ENCODE measurements at places on chromosomes 1 and 21.

GRCh38 chr1:75765697-75766355, 20.2 kb upstream of the RABGGTB start:
- DNase-seq, result no peak

DNA sequence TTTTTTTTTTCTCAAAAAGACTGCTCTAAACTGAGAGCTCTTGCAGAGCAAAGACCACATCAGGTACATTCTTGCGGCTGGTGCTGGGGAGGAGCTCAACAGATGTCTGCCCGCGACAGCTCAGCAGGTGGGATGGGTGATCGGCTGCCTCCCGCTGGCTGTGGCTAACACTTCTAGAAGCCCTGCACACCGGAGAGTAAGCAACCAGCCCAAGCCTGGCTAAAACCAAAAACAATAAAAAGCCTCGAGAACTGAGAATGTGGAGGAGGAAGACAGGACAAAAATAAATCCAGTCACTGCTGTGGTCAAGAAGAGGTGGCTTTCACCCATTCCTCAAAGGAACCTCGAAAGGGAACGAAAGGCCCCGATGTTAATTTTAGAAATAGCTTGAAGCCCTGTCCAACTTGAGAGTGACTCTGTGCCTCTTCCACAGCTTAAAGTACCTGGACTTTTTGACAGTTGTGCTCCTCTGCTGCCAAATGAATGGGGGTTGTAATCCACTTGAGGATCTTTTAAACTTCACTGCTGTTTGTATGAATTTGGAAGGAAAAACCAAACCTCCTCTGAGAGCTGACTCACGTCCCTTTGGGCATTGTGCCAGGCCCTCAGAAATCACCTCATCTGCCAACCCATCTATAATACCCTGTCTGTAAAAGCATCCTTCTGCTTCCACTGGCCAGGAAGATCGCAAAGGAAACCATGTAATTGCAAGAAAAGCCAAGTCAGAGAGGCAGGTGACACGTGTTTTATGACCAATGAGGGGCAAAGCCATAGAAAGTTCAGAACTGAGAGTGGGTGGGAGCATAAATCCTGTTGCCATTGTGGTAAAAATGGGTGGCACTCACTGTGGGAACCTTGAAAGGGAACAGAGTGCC, 78.6 kb downstream of the KCNN3 start:
- DNase-seq, result peak; percentile 56

- peak; percentile 45 for DNase-seq
Observed at GRCh38 chr1:66996018-66996682, 57.8 kb downstream of the SLC35D1 start.

DNA sequence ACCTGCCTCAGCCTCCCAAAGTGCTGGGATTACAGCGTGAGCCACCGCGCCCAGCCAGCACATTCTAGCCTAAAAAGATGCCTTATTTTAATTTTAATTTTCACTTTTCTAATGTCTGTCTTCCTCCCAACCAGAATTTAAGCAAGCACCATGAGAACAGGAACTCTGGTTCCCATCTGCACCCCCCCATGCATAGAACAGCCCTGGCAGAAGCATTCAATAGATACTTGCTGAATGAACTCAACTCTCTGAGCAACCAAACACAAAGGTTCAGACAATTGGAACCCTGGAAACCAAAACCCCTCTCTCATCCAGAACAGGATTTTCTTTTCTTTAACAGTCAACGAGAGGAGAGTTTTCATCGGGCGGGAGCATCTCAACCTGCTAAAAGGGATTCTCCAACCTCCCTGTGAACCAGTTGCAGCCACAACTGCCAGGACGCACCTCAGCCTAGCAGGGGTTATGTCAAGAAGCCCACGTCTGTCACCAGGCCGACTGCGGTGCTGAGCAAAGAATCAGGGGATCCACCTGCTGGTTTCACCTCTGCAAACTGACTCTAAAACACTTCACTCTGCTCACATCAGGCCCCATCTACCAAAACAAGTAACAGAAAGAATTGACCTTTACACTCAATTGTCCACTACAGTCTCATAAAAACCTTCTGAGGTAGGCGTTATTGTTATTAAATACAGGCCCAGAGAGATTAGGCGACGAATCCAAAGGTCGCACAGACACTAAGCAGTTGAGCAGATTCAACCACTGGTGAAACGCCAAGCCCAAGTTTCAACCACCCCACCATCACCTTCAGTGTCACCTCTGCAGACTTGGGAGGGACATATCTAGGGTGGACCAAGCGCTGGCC, 1.7 kb downstream of the KIAA2013 start:
- no peak for DNase-seq

GRCh38 chr1:65417729-65418128, 2.7 kb upstream of the LEPR start:
- DNase-seq, result no peak

Measured in left cardiac atrium (tissue), 4 donors.